ENCODE measurements at places on chromosomes 2 and 18. TPM values are rescaled to one million over a fixed set of nuclear protein-coding genes. Genes with fewer than 3 reads are reported as not detected.

The ASAP2 gene
- total RNA-seq, result 29.8 TPM

The C2orf72 gene
- total RNA-seq, result not detected

The POTEI gene
- total RNA-seq, result 0.26 TPM

The KCNJ3 gene
- not detected for total RNA-seq

The DNAJC27 gene
- 1.0 TPM for total RNA-seq

The ALLC gene
- total RNA-seq, result not detected

The TRABD2A gene
- 0.25 TPM for total RNA-seq

The TMEM185B gene
- 19.0 TPM for total RNA-seq

The HRH4 gene
- total RNA-seq, result not detected

The POTEJ gene
- 0.38 TPM for total RNA-seq

The MEP1B gene
- not detected for total RNA-seq

The SP100 gene
- total RNA-seq, result 58.4 TPM

The LAMA3 gene
- total RNA-seq, result 7.0 TPM

The TOGARAM2 gene
- 0.13 TPM for total RNA-seq

The UGT1A8 gene
- total RNA-seq, result not detected

The ANKAR gene
- 4.6 TPM for total RNA-seq

The FOXD4L1 gene
- not detected for total RNA-seq

The DPP10 gene
- total RNA-seq, result not detected

Data from dermis microvascular lymphatic vessel endothelial cell (primary cell).